ENCODE measurements at places on chromosomes 5 and 9.

DNA sequence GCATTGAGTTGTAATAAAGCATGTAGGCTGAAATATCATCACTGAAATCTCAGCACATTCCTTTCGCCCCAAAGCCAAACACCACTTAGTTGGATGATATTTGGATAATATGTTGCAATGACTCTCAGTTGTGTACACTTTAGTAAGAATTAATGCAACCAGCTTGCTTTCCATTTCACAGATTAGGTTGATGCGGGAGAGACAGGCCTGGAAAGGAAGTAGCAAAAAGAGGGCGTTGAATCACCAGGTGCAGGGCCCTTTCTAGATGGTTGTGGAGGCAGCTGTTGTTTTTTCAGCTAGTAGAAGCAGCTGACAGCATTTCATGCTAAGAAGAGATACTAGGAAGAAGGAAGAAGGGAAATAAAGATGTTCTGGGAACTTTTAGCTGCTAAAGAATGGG lies 30.9 kb downstream of the DMRT3 start:
- DNase-seq = no peak

GRCh38 chr5:1204693-1205242 lies 3.4 kb downstream of the SLC6A19 start:
- no peak for DNase-seq

DNA sequence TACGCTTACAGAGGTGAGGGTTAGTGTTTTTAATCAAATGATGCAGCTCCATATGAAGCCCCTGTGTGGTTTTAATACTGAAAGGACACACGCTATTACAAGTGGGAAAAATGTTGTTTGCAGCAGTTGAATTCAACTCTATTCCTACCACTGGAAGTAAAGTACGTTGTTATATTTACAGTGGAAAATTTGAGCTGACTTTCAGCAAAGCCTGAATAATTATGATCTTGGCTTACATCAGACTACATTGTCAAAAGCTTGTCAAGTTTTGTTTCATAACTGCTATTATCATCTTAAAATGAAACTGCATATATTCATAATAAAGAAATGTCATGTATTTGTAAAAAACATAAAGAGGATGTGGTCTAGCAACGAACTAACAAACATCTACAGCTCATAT lies 818.5 kb downstream of the SEMA5A start:
- no peak for DNase-seq

- no peak for DNase-seq
Measured at GRCh38 chr9:4317205-4317604, 17.3 kb upstream of the GLIS3 start.

GRCh38 chr5:123059455-123059854 lies 22.9 kb upstream of the PPIC start:
- no peak for DNase-seq

DNA sequence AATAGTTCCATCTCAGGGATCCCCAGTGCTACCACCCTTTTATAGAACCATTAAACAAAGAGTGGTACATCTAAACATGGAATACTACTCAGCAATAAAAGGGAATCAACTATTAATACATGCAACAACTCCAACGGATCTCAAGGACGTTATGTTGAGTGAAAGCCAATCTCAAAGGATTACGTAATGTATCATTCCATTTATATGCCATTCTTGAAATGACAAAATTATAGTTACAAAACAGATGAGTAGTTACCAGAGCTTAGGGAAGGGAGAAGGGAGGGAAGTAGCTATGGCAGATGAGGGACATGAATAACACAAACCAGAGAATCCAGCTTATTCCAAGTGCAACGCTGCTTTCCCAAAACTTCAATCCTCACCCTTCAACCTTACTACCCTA lies 69.5 kb downstream of the ACTL7B start:
- DNase-seq = no peak

DNA sequence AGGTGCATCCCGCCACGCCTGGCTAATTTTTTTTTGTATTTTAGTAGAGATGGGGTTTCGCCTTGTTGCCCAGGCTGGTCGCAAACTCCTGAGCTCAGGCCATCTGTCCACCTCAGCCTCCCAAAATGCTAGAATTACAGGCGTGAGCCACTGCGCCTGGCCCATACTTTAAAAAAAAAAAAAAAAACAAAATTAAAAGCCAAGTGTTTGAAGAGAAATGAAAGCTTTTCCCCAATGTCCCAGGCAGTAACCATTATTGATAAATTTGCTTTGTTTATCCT lies 9.5 kb downstream of the PRRC2B start:
- no peak for DNase-seq

DNA sequence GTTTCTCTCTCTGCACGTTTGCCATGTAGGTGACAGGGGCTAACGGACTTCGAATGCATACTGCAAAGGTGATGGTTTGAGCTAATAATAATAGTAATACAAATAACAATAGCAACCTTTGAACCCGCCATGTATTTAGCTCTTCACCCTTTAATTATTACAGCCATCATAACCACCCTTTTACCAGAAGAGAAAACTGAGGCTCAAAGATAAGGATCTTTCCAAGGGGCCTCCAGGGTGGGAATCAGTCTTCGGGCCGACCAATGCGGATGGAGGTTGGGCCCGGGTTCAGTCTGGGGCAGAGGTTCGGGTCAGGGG lies 494 bp downstream of the CDKN2AIPNL start:
- DNase-seq = no peak

- no peak for DNase-seq
Measured at GRCh38 chr5:178387856-178388190, 155.2 kb upstream of the PHYKPL start.

DNA sequence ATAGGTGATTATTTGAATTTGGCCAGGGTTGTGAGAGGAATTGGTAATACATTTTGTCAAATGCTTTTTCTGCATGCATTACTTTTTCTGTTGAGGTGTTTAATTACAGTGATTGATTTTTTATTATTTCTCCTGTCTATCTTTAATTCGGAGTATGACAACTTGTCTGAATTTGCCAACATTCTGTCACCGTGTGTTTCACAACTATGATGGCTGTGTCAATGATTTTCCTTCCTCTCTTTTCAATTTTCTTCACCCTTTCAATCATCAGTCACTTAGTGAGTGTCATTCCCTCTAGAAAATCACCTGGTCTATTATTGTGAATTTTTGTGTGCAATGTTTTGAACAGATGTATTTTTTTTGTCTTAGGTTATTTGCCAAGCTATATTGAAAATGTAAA lies 1221.4 kb upstream of the CDH18 start:
- no peak for DNase-seq

GRCh38 chr9:34611251-34611810 lies 566 bp downstream of the RPP25L start:
- DNase-seq = no peak

DNA sequence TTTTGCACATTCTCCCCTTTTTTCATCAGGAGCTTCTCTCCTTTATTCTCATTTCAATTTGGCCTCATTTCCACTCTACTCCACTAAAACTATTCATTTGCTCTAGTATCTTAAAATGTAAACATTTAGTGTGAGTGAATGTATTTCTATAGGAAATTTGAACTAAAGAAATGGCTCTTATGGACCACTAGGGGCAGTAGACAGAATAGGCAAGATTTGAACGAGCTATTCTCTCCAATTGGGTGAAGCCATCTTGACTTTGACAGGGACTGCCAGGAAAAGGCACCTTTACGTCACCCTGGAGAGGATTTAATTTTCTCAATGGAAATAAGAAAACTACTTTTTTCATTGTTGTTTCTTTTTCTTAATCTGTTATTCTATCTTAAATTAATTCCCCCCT lies 666.3 kb downstream of the DNAH5 start:
- no peak for DNase-seq

- DNase-seq = no peak
Measured at GRCh38 chr9:8252445-8252844, 452.9 kb upstream of the DMAC1 start.

GRCh38 chr5:130227699-130228098 lies 323.4 kb downstream of the CHSY3 start:
- DNase-seq = no peak

- no peak for DNase-seq
Measured at GRCh38 chr5:13454050-13454449, 490.4 kb downstream of the DNAH5 start.

DNA sequence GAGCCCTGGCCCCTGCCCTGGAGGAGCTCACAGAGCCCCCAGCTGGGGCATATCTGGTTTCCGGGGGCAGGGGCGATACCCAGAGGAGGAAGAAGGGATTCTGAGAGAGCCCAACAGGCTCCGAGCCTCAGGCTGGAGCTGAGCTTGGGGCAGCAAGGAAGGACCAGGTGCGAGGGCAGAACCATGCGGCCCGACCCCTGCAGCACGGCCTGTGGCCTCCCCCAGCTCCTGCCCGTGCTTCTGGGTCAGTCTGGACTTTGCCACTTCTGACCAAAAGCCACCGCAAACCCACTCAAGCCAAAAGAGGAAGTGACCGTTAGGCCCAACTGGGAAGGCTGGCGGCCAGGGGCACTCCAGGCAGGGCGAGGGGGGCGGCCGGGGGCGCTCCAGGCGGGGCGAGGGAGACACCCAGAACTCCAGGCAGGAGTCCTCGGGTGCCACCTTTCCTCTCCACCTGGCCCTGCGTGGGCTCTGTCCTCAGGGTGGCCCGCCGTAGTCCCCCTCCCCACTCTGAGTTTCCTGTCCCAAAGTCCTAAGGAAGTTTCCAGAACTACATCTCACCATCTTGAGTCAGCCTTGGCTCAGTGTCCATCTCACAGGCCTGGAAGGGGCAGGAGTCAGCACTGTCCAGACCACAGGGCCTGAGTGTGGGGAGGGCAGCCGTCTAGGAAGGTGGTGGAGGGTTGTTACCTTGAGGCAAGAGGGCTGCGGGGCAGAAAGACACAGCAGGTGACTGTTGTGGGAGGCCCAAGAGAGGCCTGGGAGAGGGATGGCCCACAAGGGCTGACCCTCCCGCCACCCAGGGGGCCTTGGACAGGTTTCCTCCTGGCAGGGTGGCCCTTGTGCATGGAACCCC lies 946 bp upstream of the LTC4S start:
- no peak for DNase-seq

GRCh38 chr9:90460220-90460619 lies 182.4 kb downstream of the DIRAS2 start:
- no peak for DNase-seq

GRCh38 chr5:58459146-58460001 lies 512 bp downstream of the PLK2 start:
- DNase-seq = no peak

GRCh38 chr9:21994556-21995005 lies at the start of gene CDKN2B-AS1:
Gene CDKN2B-AS1 (plus strand): TSS chr9:21994791.
- no peak for DNase-seq

DNA sequence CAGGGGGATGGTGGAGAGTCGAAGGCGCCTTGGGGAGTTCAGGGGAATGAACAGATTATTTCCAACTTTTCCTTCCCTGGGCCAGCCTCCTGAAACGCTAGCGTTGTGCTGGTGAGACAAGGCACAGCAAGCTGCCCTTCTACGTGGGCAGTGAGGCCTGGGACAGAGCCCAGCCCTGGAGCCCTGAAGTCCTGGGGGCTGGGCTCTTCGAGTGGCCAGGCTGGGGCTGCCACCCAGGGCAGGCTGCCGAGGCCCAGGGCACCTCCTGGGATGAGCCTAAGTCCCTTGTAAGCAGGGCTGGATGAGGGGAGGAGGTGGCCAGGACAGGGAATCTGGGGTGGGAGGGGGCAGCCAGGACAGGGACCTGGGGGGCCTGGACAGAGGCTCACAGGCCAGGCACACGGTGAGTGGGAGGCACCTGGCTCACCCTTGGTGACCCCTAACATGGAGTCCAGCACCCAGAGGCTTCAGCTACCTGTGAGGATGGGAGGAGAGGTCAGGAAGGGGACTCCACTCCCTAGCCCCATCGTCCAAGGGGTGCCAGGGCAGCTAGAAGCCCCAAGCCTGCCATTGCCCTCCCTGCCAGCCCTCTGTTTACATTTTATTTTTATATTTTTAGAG lies 1.3 kb upstream of the LCN12 start:
- DNase-seq = no peak

GRCh38 chr9:92360083-92360482 lies 34.3 kb downstream of the CENPP start:
- DNase-seq = no peak

DNA sequence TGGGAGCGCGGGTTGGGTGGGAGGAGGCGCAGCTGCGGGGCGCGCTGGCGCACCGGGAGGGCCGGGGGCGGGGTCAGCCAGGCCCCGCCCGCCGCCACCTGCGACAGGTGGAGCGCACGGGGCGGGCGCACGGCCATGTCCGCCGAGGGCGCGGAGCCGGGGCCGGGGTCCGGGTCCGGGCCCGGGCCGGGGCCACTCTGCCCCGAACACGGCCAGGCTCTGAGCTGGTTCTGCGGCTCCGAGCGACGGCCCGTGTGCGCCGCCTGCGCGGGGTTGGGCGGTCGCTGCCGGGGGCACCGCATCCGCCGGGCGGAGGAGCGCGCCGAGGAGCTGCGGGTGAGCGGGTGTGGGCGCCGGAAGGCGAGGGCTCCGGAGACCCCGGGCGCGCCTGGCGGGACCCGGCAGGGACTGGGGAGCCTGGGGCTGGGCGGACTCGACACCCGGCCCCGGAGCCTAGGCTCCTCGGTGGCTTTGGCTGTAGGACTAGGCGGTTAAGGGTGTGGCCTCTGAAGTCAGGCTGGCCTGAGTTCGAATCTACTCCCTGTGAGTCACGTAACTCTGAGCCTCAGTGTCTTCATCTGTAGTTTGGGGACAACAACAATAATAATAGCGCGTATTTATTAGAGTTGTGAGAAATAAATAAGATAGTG lies at the start of gene BSPRY:
TSS of gene BSPRY (plus strand) at position 97 of the 650 bp plus-strand sequence. CDS start at position 136, 39 bp downstream.
- DNase-seq = no peak

GRCh38 chr5:72387985-72388384 lies 67.8 kb downstream of the PTCD2 start:
- DNase-seq = no peak

DNA sequence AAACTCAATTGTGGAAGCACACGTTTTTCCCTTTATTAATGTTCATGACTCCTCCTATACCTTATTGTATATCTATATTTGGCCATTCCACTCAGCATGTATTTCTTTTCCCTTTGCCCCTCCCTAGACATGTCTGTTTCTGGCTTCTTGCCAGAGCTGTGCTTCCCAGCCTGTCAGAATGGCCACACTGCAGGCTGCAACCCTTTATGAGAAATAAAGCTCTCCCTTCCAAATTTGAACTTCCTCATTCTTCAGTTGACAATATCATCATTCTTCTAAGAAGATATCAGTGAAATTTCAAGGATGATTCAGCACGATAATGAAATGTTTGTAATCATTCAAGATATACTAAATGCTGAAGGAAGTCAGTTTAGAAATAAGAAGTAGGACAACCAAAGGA lies 107.6 kb upstream of the PRSS3 start:
- DNase-seq = no peak

DNA sequence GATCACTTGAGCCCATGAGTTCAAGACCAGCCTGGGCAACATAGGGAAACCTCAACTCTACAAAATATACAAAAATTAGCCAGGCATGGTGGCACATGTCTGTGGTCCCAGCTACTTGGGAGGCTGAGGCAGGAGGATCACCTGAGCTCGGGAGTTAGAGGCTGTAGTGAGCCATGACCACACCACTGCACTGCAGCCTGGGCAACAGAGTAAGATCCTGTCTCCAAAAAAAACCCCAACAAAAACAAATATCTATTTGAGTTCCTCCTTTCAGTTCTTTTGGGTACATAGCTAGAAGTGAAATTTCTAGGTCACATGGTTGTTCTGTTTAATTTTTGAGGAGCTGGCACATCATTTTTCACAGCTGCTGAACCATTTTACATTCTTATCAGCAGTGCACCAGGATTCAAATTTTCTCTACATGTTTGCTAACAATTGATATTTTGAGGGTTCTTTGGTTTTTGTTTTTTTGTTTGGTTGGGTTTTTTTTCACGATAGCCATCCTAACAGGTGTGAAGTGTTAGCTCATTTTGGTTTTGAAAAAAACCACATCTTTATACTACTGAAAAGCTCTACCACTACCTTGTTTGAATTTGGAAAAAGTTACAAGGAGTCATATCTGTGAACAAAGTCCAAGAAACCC lies 176.9 kb upstream of the SLC12A2 start:
- DNase-seq = no peak
